ENCODE measurements at places on chromosomes 2 and 18.

DNA sequence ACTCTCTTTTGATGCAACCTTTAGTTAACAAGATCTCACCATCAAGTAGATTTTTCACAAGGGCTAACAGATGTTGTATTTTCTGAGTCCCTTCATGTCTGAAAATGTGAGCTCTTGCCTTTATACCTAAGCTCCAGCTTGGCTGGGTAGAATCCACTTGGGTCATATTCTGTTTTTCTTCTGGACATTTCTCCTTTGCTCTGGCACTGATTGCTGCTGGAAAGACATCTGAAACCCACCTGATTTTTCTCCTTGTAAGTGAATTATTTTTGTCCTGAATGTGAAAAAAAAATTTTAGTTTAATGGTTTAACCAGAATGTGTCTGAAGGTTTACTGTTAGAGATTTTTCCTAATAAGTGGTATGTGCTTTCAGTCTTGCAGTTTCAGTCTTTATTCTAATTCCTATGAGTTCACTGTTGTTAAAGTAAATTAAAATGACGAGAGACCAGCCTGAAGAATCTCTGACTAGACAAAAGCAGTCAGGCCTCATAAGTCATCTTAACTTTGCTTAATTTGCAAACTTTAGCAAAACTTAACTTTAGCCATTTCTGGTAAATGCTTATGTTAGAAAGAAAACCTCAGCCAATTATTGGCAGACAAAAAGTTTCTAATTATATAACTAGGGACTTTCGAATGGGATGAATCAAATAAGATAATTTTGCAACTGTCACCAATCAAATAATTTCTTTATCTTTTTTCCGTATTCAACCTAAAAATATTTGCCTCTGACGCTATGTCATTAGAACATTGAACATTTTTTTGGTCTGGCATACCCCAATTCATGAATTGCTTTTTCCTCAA, 70.8 kb downstream of the ACAA2 start:
- DNase-seq = no peak

GRCh38 chr2:11515490-11515981, 18.3 kb upstream of the GREB1 start:
- DNase-seq = no peak

GRCh38 chr18:5998166-5998881, 103.0 kb upstream of the TMEM200C start:
- DNase-seq = no peak

DNA sequence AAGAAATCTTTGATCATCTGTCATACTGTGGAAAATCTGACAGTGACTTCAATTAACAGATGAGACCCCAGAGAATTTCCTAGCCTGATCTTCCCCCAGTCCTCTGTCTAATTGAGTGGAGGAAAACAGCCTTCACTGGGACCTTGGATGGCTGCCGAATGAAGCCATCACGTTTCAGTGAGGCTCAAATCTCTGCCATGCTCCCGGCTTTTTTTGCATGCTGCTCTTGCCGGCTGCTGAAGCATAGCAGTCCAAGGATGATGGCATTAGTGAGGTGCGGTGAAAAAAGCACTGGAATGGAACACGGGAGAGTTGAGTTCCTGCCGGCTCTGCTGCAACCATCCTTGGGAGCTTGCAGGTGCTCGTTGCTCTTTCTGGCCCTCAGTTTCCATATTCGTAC, 430.5 kb downstream of the SLC4A3 start:
- no peak for DNase-seq

GRCh38 chr2:85145116-85145820, 12.1 kb downstream of the TCF7L1 start:
- DNase-seq = no peak

GRCh38 chr2:199982126-199982843, 26.9 kb downstream of the MAIP1 start:
- DNase-seq = no peak

- no peak for DNase-seq
Measured at GRCh38 chr2:206328974-206329373, 54.5 kb downstream of the ZDBF2 start.

GRCh38 chr2:58419983-58420382, 178.9 kb upstream of the FANCL start:
- DNase-seq = no peak

DNA sequence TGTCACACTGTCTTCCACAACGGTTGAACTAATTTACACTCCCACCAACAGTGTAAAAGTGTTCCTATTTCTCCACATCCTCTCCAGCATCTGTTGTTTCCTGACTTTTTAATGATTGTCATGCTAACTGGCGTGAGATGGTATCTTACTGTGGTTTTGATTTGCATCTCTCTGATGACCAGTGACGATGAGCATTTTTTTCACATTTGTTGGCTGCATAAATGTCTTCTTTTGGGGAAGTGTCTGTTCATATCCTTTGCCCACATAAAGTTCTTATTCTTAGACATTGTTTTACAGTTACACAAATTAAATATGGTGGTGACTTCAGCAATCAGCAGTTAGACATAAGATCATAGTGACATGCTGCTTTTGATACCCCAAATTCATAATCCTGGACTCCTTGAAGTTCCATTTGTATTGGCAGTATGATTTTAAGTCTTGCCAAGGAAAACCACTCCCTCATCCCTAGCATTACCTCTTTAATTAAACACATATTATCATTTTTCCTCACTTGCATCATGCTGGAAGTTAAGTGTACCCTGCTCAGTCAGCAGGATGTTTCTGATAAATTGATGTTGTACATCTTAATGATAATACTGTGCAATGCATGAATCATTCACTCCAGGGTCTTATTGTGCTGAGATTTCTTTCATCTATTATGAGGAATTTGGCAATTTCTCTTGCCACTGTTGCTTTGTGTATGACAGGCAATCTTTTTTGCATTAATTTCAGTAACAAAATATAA, 67.6 kb upstream of the STAT1 start:
- no peak for DNase-seq

- no peak for DNase-seq
Measured at GRCh38 chr2:225411452-225411851, 11.9 kb downstream of the NYAP2 start.

All from erythroblast (primary cell).